ENCODE measurements at places on chromosomes 7 and 10. TPM values are rescaled to one million over a fixed set of nuclear protein-coding genes. Genes with fewer than 3 reads are reported as not detected.

ZNF117 gene
- total RNA-seq = 0.15 TPM

HOXA6 gene
- total RNA-seq = 1.4 TPM

CPA5 gene
- not detected for total RNA-seq

POLD2 gene
- 90.9 TPM for total RNA-seq

SLC18A2 gene
- not detected for total RNA-seq

ZNF467 gene
- 0.68 TPM for total RNA-seq

KNDC1 gene
- total RNA-seq = not detected

MARCHF5 gene
- total RNA-seq = 6.0 TPM

CLCN1 gene
- total RNA-seq = not detected

GNAI1 gene
- 40.9 TPM for total RNA-seq

DYNC1I1 gene
- total RNA-seq = 1.0 TPM

WDR86 gene
- total RNA-seq = 0.08 TPM

EPHB4 gene
- total RNA-seq = 81.7 TPM

CYP2C8 gene
- not detected for total RNA-seq

MRPS33 gene
- total RNA-seq = 50.4 TPM

LIPF gene
- not detected for total RNA-seq

OR2A7 gene
- 1.1 TPM for total RNA-seq

OR13A1 gene
- total RNA-seq = not detected

NUTM2A gene
- 1.0 TPM for total RNA-seq

GFRA1 gene
- not detected for total RNA-seq

SFXN4 gene
- 31.4 TPM for total RNA-seq

MBLAC1 gene
- total RNA-seq = 1.8 TPM

ABHD11 gene
- total RNA-seq = 29.6 TPM

CLDN4 gene
- 1.5 TPM for total RNA-seq

MUC3A gene
- not detected for total RNA-seq

CCDC136 gene
- 0.39 TPM for total RNA-seq

TUBB8 gene
- total RNA-seq = not detected

IL2RA gene
- not detected for total RNA-seq

BAMBI gene
- total RNA-seq = 1.2 TPM

FOXI2 gene
- not detected for total RNA-seq

KLF14 gene
- total RNA-seq = not detected

CPEB3 gene
- total RNA-seq = 0.78 TPM

RGR gene
- not detected for total RNA-seq

PRKG1 gene
- 0.16 TPM for total RNA-seq
